NCI-H187 (cell line): ENCODE measurements at places on chromosomes 5 and 9.

GRCh38 chr9:115016344-115016743 is 86.0 kb upstream of the TNFSF8 start:
- no peak for DNase-seq

GRCh38 chr5:74579215-74579614 is 61.3 kb downstream of the ENC1 start:
- DNase-seq = no peak

DNA sequence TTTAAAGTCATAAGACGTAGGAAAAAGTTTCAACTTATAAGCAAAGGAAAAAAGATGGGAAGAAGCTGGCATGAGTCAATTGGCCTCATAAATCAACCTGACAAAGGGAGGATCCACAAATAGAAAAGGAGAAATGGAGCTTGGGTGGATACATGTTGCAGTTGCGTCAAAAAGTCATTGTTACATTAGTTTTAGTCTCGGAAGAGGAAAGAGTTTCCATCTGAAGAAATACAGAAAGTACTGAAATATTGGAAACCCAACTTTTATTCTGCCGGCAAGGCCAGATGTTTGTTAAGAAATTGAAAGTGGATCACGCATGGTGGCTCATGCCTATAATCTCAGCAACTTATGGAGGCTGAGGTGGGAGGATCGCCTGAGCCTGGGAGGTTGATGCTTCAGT is 11.3 kb upstream of the TIMD4 start:
- DNase-seq = no peak

- no peak for DNase-seq
Observed at GRCh38 chr5:51465165-51465564, 81.9 kb downstream of the ISL1 start.

GRCh38 chr5:95621839-95622629 is 2.1 kb downstream of the GPR150 start:
- no peak for DNase-seq

DNA sequence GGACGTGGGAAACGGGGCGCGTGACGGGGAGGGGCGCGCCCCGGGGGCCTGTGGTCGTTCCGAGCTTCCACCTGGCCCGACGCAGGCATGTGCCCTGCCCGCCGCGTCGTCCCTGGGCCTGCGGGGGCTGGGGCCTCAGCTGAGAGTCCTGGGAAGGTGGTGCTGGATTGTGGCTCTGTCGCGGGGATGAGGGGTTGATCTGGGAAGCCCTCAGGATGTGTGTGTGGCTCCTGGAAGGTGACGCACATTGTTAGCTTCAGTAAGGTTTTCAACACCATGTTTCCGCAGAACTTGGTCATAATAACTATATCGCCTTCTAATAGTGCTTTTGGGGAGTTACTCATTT is 589.1 kb downstream of the MTRR start:
- DNase-seq = no peak

DNA sequence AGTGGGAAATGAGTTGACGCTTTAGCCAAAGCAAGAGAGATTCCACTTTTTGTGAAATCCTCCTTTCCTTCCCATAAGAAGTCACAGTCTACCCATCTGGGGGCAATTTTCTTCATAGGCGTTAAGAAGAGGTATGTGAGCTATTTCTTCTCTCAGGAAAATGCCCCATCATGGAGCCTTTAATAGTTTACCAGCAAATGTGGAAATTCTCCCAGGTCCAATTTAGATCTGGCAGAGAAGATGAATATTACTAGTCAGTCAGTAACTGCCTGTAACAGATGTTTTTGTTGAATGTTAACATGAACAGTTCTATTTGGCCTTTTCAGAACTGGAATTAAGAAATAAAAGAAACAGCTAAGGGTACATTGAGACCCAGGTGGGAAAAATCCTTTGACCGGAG is 156.4 kb upstream of the RFX3 start:
- DNase-seq = no peak

- DNase-seq = no peak
Observed at GRCh38 chr5:163385271-163385670, 52.1 kb upstream of the CCNG1 start.

DNA sequence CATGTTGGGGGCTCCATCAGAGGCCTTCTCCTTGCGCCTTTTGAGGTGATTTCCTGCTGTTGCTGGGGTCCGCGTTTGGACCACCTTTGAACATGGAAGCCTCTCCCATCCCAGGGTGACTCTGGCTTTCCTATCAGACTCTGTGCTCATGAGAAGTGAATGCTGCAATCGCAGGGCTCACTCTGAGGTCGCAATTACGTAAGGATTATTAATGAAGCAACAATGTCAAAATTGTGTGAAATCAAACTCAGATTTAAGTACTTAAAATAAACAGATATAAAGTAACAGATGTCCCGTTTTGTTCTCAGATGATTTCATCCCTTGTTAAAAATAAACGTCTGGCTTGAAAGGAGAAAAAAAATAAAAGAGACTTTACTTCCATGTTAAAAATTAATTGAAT is 634.2 kb downstream of the BNC2 start:
- DNase-seq = no peak

DNA sequence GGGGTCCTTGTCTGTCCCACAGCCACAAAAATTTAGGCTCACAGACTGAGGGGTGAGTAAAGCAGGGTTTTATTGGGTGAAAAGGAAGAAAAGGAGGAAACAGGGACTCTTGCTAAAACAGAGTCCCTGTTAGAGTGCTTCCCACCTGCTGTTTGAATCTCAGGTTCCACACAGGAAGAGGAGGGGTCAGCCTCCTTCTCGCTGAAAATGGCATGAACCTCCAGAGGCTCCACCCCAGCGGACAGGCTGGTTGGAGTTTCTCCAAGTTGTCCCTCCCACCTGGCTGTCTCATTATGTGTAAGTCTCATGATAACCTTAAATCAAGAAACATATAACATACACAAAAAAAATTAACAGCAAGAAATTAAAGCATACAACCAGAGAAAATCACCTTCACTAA is 28.3 kb upstream of the UHRF2 start:
- DNase-seq = no peak

DNA sequence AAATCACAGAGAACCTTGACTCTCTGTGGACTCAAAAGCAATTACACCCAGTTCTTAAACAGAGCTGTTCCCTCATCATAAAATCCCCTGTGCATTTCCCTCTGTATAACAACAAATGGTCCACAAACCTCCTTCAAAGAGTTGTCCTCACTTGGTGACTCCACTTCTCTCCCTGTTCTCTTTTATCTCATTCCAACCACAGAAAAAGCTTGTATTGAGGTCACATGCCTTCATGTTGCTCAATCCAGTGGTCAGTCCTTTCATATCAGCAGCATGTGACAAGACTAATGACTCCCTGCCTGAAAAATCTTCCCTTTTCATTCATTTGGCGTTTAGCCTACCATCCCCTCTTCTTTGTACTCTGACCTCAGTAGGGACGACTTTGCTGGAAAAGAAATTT is 158.0 kb downstream of the DEPDC1B start:
- no peak for DNase-seq

GRCh38 chr5:149935431-149935901 is 9.1 kb downstream of the PDE6A start:
- no peak for DNase-seq

DNA sequence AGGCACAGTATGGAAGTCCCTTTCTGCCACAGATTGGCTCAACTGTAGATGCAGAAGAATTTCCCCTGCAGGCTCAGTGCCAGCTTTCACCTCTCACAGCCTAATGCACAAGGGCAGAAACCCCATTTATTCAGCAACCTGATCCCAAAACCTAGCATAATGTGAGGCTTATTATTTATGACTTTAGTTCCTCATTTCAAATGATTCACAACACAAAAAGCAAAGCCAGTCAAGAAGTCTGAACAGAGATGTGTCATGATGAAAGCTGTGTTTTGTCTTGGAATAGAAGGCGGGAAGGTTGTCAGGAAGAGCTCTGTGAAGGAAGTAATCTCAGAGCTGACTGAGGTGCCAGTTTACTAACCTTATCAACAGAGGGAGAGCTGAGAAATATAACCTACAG is 369.7 kb downstream of the LRRC70 start:
- no peak for DNase-seq

GRCh38 chr5:151950706-151951105 is 26.1 kb upstream of the GLRA1 start:
- no peak for DNase-seq

DNA sequence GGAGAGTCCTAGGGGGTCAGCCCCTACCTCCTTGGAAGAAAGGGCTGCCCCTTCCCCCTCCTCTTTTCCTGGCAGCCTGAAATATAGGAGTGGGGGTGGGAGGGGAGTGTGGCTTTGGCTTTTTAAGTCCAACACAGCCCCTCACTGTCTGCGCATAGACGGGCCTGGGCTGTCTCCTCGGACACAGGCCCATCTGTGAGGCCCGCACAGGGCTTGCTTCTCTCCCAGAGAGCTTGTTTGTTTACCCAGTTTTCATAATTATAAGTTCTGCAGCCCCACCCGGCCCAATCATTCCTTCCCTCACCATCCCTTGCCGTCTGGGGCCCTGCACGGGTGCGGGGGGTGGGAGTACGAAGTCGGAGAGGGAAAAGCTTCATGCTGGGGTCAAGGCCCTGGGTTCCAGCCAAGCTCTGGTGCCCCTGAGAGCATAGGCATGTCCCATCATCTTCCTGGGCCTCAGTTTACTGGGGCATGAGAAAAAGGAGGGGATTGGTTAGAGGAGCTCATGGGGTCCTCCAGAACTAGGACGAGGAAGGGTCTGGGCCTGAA is 54.0 kb upstream of the STXBP1 start:
- DNase-seq = no peak

- DNase-seq = no peak
Observed at GRCh38 chr5:40166802-40167201, 512.9 kb upstream of the PTGER4 start.

GRCh38 chr9:69421908-69422801 is 97.1 kb downstream of the ENTREP1 start:
- DNase-seq = peak; percentile 41

DNA sequence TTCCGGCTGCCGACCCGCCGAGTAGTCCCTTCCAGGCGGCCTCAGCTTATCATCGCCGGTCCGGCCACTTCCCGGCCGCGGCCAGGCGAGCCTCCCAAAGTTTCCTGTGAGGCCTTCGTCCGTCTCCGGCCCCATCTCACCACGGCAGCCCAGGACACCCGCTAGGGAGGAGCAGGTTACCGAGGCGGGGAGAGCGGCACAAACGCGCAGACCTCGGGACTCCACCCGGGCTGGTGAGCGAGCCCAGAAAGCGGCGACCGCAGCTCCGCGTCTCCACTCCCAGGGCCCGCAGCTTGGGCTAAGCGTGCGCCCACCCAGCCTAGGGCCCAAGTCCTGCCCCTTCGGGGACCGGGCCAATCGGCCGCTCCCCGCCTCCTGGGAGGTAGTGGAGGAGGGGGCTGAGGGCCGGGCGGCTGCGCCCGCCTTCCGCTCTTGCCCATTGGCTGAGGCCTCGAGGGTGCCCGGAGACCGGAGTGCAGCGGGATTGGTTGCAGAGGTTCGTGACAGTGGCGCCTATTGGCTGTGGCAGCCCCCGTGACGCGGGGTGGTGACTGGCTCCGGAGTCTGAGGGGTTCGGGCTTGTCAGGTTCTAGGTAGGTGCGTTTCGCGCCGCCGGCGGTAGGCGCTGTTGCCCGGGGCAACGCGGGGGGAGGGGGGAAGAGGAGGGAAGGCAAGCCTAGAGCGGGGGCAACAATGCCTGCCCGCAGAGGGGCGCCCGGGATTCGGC is 867 bp downstream of the FER start:
- DNase-seq = peak; percentile 95

DNA sequence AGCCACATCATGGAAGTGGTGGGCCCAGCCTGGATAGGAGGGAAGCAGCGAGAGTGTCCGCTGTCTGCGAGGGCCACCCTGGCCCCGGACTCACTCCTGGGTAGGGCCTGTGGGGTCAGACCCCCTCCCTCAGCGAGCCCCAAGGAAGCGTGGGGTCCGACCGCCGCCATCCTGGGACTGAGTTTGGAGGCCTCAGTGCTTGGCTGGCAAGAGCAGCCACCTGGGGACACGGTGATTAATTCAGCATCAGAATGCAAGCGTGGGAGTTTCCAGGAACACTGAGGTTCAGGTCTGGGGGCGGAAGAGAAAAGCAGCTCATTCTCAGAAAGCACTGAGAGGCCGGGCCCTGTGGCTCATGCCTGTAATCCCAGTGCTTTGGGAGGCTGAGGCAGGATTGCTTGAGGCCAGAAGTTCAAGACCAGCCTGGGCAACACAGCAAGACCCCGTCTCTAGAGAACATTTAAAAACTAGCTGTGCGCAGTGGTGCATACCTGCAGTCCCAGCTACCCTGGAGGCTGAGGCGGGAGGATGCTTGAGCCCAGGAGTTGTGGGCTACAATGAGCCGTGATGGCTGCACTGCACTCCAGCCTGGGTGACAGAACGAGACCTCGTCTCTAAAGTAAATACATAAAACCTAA is 18.3 kb upstream of the CAMSAP1 start:
- DNase-seq = no peak

DNA sequence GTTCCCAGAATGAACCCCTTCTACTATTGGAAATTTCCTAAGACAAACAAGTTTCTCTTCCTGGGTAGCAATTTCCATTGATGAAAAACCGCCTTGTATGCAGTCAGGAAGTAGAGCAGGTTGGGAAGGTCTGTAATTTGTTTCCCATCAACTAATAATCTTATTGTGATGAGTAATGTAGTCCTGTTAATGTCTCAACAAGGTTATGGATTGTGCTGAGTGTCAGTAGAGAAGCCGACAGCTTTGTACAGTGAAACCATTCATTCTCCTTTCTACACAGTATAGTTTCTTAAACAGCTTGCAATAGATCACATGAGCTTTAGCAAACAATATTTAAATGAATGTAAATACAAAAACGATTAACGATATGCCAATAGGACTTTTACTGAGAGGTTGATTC is 355.4 kb upstream of the WWC1 start:
- DNase-seq = no peak

DNA sequence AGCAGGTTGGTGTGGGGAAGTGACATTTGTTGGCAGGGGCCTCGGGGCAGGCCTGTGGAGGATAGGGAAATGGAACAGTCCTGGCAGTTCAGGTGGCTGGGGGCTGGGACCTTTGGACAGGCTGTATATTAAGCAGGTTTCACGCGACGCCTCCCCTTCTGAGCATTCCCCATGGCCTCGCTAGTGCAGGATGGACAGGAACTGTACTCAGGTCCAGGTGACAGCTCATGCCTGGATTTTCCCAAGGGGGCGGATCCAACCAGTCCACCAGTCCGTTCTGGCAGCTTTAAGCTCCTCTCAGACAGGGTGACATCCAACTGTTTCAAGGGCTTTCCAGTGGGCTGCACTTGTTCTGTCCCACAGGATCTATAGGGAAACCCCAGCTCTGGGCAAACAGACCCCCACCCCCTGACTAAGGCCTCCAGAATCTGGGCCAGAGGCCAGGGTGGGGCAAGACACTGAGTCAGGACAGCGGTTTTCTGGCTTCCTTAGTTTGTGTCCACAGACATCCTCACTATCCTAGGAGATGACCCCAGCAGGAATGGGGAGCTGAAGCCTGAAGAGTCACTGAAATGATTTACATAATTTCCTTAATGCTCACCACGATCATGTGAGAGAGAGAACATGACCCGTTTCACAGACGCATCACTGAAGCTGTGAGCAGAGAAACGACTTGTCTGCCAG is 20.9 kb downstream of the CSF2 start:
- DNase-seq = no peak

GRCh38 chr5:17224858-17225511 is 7.6 kb downstream of the BASP1 start:
- DNase-seq = no peak

GRCh38 chr9:114497236-114497635 is 8.0 kb downstream of the WHRN start:
- no peak for DNase-seq
